Right cardiac atrium (tissue), 5 donors: ENCODE measurements at places on chromosomes 5 and 9. TPM values are rescaled to one million over a fixed set of nuclear protein-coding genes. Genes with fewer than 3 reads are reported as not detected.

DNA sequence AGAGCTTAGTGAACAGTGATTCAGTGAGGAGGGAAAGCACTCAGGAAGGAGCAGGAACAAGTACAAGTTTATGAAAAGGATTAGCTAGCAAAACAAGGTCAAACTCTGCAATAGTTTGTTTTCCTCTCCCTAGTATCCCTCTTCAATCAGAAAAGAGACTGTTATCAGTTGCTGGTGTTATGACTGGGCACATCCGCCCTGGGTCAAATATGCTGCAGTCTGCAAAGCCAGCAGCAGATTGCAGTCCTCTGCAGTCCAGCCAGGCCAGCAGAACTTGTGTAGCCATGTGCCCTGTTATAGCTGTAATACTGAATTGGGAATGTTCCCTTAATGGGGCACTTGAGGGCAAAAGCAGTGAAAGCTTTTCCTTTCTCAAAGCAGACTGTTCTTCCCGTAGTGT is 12.0 kb downstream of the PCDHAC2 start:
- DNase-seq: no peak

DNA sequence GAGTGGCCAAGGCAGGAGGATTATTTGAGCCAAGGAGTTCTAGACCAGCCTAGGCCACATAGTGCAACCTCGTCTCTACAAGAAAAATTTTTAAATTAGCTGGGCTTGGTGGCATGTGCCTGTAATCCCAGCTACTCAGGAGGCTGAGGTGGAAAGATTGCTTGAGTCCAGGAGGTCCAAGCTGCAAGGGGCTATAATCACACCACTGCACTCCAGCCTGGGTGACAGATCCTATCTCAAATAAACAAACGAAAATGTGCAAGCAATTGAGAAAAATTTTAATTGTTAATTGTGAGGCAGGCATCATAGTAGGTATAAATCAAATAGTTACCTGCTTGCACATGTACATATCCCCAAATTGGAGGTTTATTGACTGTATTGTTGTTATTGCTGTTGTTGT is 15.3 kb downstream of the ALDH7A1 start:
- no peak for DNase-seq

- DNase-seq: no peak
Measured at GRCh38 chr9:86790805-86791204, 156.5 kb downstream of the GAS1 start.

DNA sequence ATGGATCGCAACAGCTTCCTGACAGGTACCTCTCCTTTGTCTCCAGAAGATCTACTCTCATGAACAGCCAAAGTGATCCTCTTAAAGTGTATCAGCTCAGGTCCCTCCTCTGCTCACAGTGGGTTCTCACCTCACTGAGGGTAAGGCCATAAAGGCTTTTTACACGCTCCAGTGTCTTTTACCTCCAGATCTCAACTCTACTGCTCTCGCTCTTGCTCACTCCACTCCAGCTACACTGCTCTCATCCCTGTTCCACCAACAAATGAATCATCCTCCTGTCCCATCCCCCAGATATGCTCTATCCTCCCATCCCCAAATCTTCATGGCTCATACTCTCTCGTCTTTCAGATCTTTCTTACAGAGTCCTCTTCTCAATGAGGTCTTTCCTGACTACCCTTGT is 248.6 kb upstream of the EFNA5 start:
- DNase-seq: no peak

GRCh38 chr5:34548086-34548403 is 108.1 kb upstream of the RAI14 start:
- DNase-seq: no peak

Gene AGXT2
- polyA plus RNA-seq: not detected

Gene MOB3B
- polyA plus RNA-seq: 1.1 TPM

Gene GRIA1
- 0.20 TPM for polyA plus RNA-seq

Gene ARHGEF28
- 1.3 TPM for polyA plus RNA-seq

GRCh38 chr5:56737951-56738606 is 77.3 kb upstream of the MAP3K1 start:
- no peak for DNase-seq

- no peak for DNase-seq
Measured at GRCh38 chr5:135112008-135112725, 78.1 kb upstream of the PITX1 start.

Gene TLR4
- 3.8 TPM for polyA plus RNA-seq

- DNase-seq: no peak
Measured at GRCh38 chr5:74192606-74193299, 447.8 kb downstream of the ENC1 start.

DNA sequence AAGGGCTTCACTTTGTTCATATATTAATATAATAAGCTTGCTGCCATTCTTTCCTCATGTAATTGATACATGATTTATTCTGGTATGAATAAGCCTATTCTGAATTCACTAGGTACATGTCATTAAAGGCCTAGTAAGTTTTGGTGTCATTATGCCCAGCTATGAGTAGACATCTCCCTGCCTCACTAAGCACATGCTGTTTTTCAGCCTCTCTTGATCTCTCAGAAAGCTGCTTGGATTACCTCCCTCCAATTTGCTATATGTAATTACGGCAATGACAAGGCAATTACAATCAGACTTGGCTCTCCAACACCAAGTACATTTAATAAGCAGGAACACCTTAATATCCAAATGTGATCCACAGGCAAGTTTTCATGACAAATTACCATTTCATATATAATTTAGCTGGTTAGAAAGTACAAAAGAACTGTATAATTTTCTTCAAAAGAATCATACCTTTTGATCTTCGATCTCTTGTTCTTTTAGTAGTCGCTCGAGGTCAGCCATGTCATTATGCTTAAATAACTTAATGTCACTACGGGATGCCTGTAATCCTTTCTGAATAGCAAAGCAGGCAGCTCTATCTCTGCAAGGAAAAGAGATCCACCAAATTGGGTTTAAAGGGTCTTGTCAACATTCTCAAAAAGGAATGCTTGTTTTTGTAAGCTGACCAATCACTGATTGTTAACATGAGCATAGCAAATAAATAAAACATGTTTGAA is 56.3 kb downstream of the SPTLC1 start:
- no peak for DNase-seq

Gene GPR151
- polyA plus RNA-seq: not detected

GRCh38 chr5:54616031-54616430 is 98.5 kb downstream of the SNX18 start:
- DNase-seq: no peak

DNA sequence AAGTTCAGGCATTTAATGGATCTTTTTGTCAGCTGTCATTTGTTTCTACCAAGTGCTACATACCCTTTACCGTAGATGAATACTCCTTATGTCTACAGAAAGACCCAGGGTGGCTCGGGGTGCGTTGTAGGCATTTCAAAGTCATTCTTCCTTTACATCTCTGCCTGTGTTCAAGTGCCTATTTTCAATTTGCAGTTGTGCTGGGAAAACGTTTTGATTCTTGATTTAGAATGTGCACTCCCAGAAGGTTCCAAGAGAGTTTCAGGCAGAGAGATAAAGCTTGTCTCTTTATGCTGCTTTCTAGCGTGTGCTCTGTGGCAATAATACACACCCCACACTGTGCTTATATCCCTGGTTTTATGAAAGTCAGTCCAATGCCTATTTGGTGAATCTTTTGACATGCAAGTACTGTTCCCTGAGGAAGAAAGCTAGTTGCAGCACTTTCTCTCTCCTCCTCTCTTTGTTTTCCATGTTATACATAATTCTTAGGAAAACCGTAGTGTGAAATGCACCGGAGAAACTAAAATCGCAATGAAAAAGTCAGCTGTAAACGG is 828.1 kb upstream of the ZNF608 start:
- DNase-seq: no peak

GRCh38 chr9:29966247-29966646 is 2393.0 kb upstream of the C9orf72 start:
- no peak for DNase-seq
